ENCODE measurements at places on chromosomes 5 and 9.

- DNase-seq, result no peak
Observed at GRCh38 chr5:94467346-94467953, 151.0 kb downstream of the KIAA0825 start.

GRCh38 chr5:154937186-154937717 lies 759 bp downstream of the GEMIN5 start:
- peak; percentile 3 for DNase-seq

DNA sequence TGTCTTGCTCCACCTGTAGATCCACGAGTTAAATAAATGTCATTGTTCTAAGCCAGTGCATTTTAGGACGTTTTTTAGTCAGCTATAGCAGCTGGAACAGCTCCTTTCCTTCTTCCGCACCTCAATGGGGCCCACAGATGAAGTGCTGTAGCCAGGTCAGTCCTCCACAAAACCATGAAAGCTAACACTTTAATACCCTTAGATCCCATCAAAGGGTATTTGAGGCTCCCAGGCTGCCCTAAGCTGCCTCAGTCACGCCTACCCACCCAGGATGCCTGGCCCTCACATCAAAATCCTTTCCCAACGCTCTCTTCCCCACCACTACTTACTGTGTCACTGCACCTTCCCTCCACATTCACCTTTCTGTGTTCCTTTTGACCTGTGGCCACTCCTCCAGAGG lies 44.1 kb upstream of the ACO1 start:
- DNase-seq, result no peak

- DNase-seq, result no peak
Observed at GRCh38 chr5:161850491-161850890, 2.6 kb downstream of the GABRA1 start.

DNA sequence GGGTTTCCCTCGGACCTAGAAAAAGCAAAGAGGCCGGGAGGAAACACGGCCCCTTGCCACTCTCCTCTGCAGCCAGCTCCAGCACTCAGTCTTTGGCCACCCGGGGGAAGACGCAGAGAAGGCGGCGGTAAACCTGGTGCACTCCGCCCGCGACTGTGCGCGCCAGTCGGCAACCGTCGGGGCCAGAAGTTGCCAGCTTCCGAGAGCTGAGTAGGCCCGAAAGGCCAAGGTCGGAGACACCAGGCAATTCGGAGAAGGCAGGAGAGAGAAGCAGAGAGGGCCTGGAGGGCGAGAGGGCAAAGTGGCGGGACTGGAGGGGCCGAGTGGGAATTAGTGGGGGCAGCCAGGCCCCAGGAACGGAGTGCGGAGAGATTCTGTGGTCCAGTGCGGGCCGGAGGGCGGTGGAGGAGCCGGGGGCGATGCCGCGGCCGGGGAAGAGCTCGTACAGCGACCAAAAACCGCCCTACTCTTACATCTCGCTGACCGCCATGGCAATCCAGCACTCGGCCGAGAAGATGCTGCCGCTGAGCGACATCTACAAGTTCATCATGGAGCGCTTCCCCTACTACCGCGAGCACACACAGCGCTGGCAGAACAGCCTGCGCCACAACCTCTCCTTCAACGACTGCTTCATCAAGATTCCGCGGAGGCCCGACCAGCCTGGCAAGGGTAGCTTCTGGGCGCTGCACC lies at the start of gene FOXB2:
FOXB2 (plus strand) TSS at position 420 of the 690 bp plus-strand sequence; CDS start at position 420, 0 bp downstream.
- peak; percentile 24 for DNase-seq

DNA sequence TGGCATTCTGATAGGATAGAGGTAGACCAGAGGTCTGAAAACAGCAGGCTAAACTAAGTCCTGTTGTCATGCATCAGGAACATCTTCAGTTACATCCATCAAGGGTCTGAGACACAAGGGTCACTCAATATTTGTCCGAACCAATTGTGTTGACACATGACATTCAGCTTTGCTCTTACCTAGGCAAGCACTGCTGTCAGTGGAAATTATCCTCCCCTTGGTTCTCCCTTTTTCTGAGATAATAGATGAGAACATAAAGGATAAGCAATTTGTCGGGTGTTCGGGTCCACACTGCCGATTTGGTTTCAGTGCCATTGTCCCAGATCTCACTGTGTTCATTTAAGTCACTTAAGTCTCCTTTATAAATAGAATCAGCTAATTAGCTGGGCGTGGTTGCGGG lies 148.3 kb upstream of the MSX2 start:
- DNase-seq, result no peak

DNA sequence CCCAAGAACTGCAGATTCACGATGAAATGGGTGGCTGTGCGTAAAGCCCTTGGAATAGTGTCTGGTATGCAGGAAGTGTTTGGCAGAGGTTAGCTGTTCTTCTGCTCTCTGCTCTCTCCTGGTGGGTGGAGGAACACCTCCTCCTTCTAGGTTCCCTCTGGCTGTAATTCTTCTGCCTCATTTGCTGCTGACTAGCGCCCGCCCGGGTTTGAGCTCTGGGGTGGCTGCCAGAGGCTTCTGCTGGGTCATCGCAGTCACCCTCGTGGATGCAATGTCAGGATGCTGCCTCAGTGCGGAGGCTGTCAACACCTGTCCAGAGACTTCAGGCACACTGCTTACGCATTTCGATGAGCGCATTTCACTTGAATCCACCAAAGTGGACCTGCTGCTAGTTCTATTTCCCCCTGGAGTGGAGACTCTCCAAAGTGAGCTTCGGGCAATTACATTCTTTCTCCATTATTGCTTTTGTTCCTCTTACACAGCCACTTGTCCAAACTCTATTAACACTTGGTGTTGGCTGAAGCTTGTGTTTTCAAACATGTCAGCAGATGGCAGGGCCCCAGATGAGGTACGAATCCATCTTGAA lies 11.7 kb downstream of the DOCK2 start:
- no peak for DNase-seq
